ENCODE measurements at places on chromosomes 1 and 21. TPM values are rescaled to one million over a fixed set of nuclear protein-coding genes. Genes with fewer than 3 reads are reported as not detected.

The PLXNA2 gene
- polyA plus RNA-seq = 33.6 TPM

The TRABD2B gene
- 5.0 TPM for polyA plus RNA-seq

The SLC16A1 gene
- 37.2 TPM for polyA plus RNA-seq

The MTF2 gene
- 19.6 TPM for polyA plus RNA-seq

The SPATA17 gene
- polyA plus RNA-seq = 2.7 TPM

The ROR1 gene
- 10.6 TPM for polyA plus RNA-seq

The AMY1C gene
- not detected for polyA plus RNA-seq

The ASCL5 gene
- 0.12 TPM for polyA plus RNA-seq

The RPTN gene
- not detected for polyA plus RNA-seq

The PRR9 gene
- not detected for polyA plus RNA-seq

The LMX1A gene
- polyA plus RNA-seq = 1.2 TPM

The ODR4 gene
- 15.9 TPM for polyA plus RNA-seq

GRCh38 chr1:84278905-84279304, 22.6 kb upstream of the SAMD13 start:
- no peak for DNase-seq

DNA sequence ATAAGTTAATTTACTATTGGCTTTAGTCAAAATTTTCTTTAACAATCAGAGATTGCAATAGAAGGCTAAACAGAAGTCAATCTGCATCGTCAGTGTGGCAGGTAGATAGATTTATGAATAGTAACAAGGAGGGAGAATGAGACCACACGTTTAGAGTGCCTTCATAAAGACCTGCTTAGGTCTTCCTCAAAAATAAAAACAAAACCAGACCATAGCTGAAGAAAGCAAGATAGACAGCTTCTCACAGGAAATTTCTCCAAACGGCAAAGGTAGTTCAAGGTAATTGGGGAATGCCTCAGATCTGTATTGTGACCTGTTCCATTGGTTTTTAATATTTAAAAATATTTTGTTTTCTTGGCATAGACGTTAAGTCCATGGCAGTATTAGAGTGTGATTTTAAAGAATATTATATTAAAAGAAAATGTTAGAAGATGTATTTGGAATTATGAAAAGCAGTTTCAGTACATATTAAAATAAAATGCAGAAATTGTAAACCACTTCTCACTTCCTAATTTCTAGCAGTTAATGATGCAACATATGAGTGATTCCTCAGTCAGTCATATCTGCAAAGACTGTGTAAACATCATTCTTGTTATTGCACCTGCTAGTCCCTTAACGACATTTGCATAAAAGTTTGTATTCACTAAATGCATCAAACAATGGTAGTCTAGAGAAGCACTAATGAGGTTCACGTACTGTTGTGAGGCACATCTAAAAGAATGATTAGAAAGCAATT, 278.0 kb downstream of the HLX start:
- no peak for DNase-seq

DNA sequence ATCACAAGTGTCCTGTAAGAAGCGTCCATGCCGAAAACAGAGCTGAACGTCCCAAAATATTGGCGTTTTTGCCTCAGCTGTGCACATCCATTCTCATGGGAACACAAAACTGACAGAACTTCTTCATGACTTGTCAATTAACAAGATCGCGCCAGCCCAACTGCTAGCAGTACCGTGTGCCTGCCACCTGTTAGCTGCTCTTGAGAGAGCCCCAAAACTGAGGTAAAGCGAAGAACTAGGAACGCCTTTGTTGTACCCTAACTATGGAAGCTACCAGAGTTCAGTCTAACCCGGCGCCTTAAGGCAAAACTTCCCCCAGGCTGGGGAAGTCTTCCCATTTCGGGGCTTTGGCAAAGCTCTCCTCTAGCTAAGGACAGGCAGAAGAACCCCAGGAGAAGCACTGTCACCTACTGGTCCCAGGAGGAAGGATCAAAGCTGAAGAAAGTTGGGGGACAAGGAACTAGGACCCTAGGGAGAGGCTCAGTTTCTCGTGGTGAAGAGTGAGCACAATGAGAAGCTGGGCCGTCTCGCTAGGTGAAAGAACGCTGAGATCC, 719 bp downstream of the EYA3 start:
- no peak for DNase-seq

DNA sequence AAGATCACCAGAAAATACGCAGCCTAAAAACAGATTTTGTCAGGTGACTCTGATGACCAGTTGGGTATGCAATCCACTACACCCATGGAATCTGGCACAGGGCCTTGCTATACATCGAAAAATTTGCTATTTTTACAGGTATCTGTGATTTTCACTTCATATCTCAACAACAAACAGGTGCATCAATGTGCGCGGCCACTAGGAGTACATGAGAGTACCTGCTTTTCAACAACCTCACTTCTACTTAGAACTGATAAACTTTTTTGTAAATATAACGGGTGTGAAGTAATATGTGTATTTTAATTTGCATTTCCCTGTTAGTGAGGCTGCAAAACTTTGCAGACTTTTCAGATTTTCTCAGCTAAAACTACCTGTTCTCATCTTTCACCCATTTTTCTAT, 80.8 kb downstream of the SLC45A1 start:
- no peak for DNase-seq

DNA sequence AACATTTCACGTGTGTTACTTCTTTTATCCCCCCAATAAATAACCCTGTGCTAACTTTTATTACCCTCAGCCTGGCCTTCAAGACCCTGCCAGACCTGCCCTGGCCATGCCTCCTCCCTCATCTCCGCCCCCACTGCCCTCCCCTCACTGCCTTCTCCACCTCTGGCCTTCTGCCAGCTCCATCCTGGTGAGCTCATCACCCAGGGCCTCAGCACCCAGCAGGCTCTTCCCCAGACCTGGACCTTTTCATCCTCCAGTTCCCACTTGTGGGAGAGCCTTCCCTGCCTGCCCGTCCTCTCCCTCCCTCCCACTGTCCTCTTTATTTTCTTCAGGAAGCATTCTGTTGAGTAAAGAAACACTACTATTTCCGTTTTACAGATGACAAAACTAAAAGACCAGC, 72.0 kb downstream of the SLC66A1 start:
- DNase-seq = no peak

DNA sequence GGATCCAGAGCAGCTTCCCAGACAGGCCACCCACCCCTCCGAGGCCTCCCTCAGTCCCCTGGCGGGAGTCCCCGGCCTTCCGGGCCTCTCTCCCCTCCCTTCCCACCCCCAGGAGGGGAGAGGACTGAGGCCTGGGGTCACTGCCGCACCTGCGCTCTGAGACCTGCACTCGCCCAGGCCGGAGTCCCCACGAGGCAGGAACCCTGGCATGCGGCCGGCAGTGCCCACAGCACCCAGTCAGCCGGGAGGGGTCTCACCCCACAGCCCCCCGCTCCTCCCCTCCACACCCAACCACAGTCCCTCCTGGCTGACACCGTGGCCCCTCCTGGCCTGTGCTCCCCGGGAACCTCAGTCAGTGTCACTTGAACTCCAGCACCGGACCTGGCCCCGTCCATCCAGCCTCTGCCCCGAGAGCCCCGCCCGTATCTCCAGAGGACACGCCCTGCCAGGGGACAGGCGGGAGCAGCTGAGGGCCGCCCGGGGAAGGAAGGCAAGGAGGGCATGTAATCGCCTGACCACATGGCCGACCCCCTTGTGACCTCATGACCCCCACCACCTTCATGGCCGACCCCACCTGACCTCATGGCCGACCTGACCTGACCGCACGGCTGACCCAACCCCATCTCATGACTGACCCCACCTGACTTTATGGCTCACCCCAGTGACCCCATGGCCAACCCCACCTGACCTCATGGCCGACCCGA, 28.7 kb upstream of the TTLL10 start:
- DNase-seq = no peak

DNA sequence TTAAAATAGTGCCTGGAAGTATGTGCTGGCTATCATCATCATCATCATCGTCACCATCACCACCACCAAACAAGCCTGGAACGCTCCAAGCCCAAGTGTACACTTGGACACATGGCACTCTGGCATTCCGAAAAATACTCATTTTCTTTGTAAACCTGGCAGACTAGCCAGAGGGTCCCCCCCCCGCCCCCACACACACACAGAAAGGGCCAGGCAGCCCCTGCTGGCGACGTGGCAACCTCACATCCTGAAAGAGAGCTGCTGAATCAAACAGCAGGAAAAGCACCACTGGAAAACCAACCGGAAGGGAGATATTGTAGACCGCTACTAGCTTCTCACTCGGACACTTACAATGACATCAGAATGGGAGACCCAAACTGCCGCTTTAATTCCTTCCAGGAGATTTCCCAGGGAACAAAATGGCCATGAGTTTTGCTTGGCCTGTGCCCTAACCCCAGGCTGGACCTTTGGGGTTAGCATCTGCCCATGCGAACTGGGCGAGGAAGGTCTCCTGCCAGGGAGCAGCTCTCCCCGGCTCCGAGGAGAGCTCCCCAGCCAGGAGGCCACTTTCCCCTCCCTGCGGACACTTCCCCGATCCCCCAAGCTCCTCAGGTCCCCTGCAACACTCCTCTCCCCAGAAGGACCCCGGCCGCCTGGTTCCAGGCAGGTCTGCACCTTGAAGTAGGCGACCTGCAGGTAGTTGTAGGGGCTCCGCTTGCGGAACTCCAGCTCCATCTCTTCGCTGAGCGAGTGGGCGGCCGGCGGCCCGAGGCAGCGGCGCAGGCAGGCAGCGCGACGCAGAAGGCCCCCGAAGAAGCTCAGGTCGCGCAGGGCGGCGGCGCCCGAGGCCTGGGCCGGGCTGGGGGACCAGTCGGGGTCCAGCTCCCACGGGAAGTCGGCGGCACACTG, 742 bp downstream of the P3H1 start:
- peak; percentile 67 for DNase-seq

- no peak for DNase-seq
Observed at GRCh38 chr1:246506367-246506673, 759 bp downstream of the SMYD3 start.

DNA sequence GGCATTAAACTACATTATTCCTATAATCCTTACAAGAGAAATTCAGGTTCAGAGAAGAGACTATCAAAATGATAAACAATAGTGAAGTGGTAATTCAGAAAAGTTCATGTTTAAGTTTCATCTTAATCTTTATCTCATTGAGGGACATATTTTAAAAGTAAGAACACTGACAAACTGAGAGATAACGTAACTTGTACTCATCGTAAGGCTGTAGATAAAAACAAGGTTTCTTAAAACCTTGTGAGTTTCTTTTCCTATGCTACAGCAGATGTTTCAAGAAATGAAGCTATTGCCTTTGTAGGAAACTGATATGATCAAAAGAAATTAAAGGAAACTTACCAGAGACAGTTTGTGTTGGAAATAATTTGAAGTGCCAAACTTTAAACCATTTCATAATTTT, 65.0 kb downstream of the RERE start:
- no peak for DNase-seq

GRCh38 chr21:39000496-39000895, 182.8 kb downstream of the PSMG1 start:
- DNase-seq = no peak

- no peak for DNase-seq
Observed at GRCh38 chr1:108570128-108570527, 10.2 kb downstream of the EEIG2 start.

DNA sequence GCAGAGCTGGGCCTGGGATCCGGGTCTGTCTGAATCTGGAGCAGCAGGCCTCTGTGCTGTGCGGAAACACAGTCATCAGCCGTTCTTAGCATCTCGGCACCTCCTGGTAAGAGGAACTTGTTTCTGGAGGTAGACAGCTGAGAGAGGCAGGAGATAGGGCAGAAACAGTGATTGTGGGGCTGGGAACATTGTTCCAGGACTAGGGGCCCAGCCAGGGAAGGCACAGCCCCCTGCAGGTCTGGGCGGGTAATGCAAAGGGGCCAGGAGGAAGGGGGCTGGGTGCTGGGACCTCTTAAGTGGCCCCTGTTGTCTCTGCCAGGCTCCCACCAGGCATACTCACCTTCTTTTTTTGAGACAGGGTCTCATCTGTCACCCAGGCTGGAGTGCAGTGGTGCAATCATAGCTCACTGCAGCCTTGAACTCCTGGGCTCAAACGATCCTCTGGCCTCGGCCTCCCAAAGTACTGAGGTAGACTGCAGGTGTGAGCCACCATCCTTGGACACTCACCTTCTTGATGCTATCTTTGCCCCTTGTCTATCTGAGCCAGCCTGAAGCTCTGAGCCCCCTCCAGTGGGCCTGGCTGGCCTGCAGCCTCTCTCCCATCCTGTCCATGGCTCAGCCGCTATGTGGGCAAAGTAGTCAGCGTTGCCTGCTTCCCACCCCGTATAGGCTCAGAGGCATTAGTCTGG, 134.3 kb upstream of the ZBTB40 start:
- DNase-seq = no peak

DNA sequence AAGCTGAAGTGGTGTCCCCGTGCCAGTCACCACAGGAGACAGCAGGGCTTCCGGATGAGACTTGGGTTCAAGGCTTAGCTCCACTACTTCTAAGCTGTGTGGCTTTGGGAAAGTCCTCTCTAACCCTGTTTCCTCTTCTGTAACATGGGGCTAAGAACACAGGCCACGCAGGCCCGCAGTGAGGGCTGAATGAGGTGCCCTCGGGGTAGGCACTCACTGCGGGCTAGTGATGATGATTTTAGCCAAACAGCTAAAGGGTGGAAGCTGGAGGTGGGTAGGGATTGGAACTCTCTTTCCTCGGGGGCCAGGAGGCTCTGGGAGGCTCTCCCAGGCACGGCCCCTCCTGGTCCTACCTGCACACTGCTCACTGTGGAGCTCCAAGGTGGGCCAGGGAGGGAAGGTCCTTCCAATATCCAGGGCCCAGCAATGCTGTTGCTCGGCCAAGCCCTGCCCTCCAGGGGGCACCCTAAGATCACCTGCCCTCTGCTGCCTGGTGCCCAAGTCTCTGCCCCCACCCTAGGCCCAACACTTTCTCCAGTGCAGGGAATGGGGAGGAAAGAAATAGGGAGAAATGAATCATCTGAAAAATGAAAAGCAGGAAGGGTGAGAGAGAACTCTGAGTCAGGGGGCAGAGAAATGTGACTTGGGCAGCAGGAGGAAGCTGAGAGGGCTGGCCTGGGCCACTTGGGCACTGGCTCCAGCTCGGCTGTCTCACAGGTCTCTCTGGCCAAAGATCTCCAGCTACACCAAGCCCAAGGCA, 19.2 kb upstream of the EVA1B start:
- no peak for DNase-seq

- no peak for DNase-seq
Observed at GRCh38 chr1:99855914-99856450, 5.8 kb downstream of the AGL start.

DNA sequence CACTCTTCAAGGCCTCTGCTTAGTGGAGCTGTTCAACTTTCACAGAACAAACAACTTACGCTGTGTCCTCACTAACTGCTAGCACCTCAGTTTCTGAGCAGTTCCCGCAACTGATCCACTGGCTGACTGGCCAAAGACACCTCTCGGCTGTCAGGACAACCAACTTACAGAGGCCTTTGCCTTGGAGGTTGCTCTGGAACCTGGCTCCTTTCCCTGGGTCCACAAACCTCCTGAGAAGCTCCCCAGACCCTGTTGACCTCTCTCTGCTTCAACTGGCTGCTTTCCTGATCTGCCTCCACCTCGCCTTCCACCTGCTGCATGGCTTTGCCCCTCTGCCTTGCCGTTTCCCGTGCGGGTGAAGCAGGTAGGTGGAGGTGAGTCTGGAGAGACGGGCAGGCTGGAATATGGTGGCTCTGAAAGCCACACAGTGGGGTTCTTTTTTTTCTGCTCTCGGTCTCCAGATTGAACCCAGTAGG, 13.0 kb downstream of the BTBD19 start:
- DNase-seq = no peak
